AG04449 (cell line): ENCODE measurements at places on chromosomes 6 and 20.

- DNase-seq = no peak
Observed at GRCh38 chr6:91412532-91412931, 825.7 kb upstream of the MAP3K7 start.

DNA sequence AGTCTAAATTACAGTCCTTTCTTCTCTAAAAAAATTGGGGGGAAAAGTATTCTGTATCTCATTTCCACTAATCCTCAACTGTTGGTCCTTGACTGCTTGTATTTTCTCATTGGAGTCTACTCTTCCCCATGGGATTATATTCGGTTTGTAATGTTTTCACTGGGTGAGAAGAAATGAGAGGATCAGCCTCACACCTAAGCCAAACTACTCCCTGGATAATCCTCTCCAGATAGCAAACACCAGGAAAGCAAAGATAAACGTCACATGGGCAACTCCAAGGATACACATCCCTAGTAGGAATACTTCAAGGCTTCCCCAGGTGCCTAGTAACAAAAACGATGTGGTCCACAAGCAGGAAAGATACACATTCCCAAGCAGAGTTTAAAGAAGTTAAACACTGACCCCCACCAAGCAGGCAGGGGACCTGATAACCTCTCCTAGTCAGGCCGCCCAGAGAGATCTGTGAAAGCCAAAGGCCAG is 53.9 kb upstream of the SOX4 start:
- no peak for DNase-seq

- no peak for DNase-seq
Observed at GRCh38 chr20:588932-589672, 21.0 kb downstream of the TCF15 start.

GRCh38 chr6:44804546-44805159 is 417.1 kb downstream of the CDC5L start:
- no peak for DNase-seq

DNA sequence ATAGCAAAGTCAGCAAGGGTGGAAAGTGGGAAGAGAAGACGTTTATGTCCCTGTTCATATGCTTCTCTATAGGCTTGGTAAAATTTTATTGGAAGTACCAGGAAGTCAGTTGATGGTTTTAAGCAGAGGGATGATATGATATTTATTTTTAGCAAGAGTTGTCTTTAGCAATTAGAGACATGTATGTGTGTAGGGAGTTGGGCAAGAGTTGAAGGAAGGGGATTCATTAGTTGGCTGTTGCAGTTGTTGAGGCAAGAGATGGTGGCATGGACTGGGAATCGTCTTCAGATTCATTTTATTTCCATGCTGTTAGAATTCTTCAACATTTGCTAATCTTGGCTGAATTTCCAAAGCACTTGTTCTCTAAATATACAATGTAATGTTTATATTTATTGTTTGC is 85.6 kb downstream of the QKI start:
- DNase-seq = no peak

- no peak for DNase-seq
Observed at GRCh38 chr6:2899596-2899995, 3.5 kb downstream of the SERPINB9 start.

DNA sequence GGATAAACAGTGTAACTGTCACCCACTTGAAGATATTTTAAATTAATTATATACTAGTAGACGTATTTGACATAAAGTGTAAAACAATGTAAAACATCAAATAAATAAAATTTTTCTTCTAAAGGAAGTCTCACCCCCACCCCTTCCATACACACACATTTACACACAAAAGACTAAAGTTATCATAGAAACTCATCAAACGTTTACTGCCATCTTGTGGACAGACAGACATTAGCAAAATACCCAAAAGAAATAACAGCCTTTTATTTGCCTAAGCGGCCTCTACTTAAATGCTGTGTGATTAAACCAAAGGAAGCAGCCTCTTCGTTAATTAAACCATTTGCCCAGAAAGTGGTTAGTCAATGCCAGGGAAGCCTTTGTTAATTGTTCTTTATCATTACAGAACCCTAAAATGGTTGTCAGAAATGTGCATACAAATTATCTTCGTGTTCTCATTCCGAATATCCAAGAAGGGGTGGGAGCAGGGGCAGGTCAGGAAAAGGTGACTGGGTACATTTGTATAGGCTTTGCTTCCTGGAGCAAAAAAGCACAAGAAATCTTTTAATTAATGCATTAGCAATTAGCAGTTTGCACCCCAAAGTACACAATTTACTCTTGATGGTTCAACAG is 176.2 kb upstream of the SASH1 start:
- DNase-seq = peak; percentile 19

DNA sequence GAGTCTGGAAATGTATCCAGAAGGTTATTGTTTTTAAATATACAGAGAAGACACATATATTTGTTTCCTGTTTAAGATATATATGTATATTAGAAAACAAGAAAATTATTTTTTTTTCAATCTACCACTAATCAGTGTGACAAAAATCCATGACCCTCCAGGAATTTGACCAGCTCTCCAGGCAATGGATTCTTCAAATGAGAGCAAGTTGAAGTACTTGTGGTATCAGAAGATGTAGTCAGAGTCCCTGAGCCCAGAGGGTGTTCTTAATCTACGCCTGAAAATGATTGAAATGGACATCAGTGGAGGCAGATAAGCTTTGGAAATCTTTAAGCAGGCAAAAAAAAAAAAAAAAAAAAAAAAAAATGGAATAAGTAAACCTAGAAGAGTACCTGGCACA is 186.5 kb upstream of the QKI start:
- DNase-seq = no peak

DNA sequence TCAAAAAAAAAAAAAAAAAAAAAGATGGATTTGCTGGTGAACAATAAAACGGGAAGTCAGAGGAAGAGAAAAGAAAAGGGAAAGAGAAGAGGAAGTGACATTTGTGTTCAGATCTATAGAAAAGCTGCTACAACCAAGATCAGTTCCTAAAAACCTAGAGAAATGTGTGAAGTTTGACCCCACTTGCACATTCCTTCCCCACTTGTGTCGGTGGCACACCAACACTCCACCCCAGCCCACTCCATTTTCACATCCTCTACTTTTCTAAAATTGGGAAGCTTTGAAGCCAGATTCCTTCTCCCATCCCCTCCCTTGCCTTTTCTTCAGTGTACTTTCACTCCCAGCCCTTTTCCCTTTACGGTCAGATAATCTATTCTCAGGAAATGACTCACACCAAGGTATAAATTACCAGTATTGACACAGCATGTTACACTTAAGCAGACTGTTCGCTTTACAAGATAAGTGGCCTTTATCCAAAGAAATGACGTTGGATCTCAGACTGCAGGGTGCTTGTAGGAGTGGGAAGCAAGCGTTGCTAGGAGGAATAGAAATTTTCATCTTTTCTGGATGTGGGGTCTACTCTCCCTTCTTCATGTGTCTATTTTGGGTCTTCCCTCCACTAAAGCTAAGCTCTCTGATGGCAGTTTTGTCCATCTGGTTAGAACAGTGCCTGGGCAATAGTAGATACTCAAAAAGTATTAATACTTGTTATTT is 92.5 kb upstream of the ADGRF1 start:
- peak; percentile 46 for DNase-seq
